ENCODE measurements at places on chromosomes 7 and 10.

- DNase-seq = no peak
These were observed 127.3 kb downstream of the NOC3L start for GRCh38 chr10:94235461-94235860.

DNA sequence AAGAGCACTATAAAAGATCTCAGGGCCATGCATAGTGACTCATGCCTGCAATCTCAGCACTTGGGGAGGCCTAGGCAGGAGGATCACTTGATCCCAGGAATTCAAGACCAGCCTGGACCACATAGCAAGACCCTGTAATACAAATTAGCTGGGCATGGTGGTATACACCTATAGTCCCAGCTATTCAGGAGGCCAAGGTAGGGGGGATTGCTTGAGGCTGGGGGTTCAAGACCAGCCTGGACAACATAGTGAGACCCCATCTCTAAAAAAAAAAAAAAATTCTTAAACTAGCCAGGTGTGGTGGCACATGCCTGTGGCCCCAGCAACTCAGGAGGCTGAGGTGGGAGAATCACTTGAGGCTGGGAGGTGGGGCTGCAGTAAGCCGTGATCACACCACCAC is 15.8 kb downstream of the STYXL1 start:
- no peak for DNase-seq

- DNase-seq = no peak
These were observed 68.6 kb downstream of the ZMIZ1 start for GRCh38 chr10:79137300-79137756.

DNA sequence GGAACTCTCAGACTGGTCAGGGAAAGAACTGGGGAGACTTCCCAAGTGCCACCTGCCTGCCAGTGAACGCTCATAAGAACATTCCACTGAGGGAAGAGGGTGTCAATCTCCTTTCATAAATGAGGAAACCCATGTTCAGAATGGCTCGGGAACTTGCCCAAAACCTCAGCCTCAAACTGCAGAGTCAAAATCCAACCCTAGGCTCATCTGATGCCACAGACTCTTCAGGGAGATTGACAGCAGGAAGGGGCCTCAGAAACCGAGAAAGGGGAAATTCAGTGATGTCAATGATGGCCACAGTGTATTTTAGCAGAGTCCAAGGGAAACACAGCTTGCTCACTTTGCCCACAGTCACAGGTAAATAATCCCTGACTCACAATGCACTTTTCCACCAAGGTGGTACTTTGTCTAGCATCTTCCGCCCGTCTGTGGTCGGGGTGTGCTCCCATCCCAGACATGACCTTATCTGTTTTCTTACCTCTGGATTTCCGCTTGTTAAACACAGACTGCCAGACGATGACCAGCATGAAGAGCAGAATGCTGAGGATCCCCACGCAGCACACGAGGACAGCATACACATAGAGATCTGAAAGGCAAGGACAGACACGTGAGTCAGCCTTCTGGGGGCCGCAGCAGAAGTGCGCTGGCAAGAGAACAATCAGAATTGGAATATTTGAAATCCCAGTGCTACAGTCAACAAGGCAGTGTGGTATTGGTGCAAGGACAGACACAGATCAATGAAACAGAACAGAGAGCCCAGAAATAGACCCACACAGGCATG is 38.4 kb downstream of the VSTM4 start:
- DNase-seq = no peak

GRCh38 chr10:1188558-1189135 is 132.5 kb downstream of the WDR37 start:
- no peak for DNase-seq

DNA sequence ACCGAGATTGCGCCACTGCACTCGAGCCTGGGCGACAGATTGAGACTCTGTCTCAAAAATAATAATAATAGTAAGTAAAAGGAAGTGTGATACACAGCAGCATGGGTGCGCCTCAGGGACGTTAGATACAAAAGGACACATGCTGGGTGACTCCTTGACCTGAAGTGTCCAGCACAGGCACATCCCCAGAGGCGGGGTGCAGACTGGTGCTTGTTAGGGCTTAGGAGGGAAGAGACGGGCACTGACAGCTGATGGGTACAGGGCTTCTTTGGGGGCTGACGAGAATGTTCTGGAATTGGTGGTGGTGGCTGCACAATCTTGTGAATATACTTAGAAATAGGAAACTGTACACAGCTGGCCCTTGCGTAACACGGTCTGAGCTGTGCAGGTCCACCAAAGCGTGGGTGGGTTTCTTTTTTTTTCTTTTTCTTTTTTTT is 61.8 kb upstream of the DNAJB6 start:
- no peak for DNase-seq

DNA sequence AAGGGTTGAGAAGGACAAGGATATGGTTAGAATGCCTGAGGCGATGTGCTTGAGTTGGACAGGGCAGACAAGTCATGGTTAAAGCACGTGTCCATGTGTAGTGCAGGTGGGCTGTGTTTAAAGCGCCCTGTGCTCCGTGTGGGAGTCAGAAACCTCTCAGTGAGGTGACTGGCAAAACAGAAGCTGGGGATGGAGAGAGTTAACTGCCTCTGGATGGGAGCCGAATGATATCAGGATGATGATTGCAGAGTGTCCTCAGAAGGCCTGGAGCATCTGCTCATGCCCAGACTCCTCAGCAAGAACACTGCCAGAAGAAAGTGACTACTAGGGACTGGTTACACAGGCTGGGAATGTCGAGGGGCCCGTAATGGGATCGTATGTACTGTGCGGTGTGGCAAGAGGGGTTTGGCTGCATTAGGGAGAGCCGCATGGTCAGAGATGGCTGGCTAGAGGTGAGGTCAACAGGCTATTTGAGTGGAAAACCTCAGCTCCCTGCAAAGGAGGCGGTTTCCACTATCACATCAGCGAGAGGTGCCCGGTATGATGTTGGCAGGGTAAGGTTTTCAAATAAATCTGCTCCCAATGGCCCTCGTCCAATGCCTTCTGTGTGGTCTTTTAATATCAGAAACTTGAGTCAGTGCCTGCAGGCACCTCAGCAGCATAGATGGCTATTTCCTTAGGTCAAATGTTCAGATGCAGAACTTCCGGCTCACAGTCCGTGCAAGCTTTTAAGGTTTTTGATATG is 26.1 kb upstream of the MRC1 start:
- DNase-seq = peak; percentile 93

DNA sequence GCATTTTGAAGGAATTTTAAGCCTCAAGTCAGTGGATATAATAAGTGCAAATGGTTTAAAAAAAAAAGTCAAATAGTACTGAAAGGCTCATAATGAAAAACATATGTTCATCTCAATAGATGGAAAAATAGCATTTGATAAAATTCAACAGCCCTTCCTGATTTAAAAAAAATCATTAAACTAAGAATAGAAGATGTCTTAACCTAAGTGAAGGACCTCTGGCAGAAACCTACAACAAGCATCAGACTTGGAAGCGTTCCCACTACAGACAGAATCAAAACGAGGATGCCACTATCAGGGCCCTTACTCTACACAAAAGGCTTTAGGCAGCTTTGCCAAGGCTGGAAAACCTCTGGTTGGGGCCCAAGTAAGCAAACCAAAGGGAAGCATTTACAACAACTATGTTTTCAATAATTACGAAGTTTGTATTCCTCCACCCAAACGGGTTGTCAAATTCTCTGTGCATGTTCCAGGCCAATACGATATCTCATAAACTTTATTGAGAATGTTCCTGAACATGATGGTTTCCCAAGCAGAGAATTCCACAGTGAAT is 45.1 kb downstream of the CYTH3 start:
- peak; percentile 50 for DNase-seq

- no peak for DNase-seq
These were observed 9.0 kb downstream of the ADRA2A start for GRCh38 chr10:111085690-111086353.

GRCh38 chr10:125086691-125087090 is 73.7 kb downstream of the CTBP2 start:
- DNase-seq = no peak

DNA sequence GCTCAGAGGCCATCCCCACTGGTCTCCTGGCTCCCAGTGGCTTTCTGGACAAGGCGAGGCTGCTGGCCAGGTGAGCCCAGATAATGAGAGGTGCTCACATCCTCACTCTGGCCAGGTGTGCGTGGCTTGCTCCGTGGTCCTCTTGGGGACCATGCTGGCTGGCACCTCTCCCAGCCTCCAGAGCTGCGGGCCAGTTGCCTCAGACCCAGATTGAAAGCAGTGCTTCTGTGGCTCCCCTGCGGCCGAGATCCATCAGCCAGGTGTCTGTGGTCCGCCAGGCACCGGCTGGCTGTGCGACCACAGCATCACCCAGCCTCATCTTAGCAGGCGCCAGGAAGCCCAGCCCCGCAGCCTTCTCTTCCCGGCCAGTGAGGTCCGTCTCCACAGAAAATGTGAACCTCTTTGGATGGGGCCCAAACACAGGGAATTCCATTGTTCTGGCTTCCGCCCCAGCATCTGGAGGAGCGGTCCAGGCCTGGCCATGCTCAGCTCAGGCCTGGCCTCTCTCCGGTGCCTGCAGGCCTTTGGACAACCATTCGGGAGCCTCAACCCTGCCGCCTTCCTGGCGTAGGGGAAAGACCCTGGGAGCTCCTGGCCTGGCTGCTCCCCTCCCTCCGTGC is 5.2 kb upstream of the TTYH3 start:
- DNase-seq = no peak

Data from EL (cell line).